ENCODE measurements at places on chromosomes 11 and 22. TPM values are rescaled to one million over a fixed set of nuclear protein-coding genes. Genes with fewer than 3 reads are reported as not detected.

GRCh38 chr11:102220728-102221467 lies 96.4 kb upstream of the BIRC3 start:
- DNase-seq: no peak

DNA sequence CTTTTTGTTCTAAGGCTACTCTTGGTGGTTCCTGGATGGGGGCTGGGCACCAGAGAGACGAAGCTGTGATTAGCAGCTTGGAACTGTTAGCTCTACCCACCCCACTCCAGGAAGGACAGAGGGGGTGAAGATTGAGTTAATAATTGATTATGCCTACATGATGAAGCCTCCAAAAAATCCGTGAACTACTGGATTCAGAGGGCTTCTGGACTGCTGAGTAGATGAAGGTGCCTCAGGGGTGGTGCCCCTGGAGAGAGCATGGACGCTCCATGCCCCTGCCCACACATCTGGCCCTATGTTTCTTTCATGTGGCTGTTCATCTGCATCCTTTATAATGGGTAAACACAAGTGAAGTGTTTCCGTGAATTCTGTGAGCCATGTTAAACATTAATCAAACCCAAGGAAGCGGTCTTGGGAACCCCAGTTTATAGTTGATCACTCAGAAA lies 47.3 kb upstream of the CYP2D6 start:
- DNase-seq: no peak

DNA sequence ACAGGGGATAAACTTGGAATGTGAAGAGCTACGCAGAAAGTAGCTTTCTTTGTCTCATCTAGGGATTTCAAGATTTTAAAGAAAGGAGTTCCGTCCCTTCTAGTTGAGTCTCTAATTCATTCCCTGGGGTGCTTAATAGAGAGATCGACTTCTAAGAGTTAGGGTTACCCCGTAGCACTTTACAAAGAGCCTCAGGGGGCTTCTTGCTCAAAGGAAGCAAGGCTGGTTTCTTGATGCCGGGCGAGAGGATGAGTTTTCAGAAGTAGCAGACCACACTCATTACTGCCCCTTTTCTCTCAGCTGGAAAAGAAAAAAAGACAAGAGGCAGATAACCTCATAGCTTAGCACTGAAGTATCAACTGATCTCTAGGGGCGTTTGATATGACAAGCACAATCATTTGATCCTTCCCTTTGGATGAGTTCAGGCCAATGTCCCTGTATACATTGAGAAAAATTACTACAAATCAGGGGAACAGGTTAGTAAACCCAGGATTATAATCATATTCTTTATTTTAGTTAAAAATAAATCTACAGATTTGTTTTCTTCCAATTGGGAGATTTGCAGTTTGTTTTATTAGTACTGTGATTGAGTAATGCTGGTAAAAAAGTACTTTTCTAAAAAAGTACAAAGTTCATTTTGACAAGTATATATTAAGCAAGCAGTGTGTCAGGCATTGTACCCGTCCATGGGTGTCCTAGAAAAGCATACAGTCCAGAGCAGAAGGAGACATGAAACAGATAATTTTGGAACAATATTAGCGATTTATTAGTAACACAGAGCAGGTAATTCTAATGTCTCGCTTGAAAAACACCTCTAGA lies 18.7 kb downstream of the ELMOD1 start:
- no peak for DNase-seq

Gene HORMAD2
- not detected for total RNA-seq

- DNase-seq: no peak
Measured at GRCh38 chr11:84642500-84642899, 984.6 kb downstream of the DLG2 start.

GRCh38 chr11:129731316-129731715 lies 84.3 kb upstream of the TMEM45B start:
- no peak for DNase-seq

DNA sequence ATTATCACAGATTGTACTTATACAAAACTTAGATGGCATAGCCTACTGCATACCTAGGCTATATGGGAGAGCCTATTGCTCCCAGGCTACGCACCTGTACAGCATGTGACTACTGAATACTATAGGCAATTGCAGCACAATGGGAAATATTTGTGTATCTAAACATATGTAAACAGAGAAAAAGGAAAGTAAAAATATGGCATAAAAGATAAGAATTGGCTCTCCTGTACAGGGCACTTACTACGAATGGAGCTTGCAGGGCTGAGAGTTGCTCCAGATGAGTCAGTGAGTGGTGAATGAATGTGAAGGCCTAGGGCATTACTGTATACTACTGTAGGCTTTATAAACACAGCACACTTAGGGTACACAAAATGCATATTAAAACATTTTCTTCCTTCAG lies 13.2 kb downstream of the APOL6 start:
- no peak for DNase-seq

GRCh38 chr11:131811383-131811782 lies 441.0 kb downstream of the NTM start:
- no peak for DNase-seq

DNA sequence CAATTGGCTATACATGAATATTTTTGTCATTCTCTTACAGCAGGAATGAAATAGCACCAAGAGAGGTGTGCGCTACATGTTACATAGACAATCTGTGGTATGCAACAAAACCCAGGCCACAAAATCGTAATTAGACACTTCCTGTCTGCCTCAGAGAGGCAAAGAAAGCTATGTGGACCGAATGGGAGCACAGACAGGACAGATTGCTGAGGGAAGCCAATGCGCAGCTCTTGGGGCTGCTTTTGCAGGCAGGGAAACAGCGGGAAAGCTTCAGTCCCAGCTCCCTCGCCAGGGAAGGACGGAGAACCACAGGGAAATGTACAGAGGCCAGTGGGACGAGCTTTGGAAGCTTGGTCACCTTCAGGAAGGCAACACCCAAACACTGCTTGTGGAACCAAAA lies 40.9 kb downstream of the SERPINH1 start:
- no peak for DNase-seq

DNA sequence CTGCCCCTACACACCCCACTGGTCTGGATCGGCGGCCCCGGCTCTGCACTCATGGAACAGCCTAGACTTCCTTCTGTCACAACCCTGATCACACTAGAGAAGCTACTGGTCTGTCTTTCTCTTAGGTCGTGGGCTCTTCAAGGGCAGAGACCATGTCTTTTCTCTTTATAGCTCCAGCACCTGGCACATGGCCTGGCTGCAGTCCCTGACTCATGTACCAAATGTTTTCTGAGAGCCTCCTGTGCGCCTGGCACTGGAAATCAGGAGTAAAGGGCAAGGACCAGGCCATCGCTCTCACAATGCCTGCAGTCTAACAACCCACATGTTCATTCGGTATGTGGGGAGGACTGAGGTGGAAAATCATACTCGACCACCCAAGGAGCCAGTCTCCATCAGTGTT lies 7.5 kb downstream of the ASCC2 start:
- DNase-seq: no peak

DNA sequence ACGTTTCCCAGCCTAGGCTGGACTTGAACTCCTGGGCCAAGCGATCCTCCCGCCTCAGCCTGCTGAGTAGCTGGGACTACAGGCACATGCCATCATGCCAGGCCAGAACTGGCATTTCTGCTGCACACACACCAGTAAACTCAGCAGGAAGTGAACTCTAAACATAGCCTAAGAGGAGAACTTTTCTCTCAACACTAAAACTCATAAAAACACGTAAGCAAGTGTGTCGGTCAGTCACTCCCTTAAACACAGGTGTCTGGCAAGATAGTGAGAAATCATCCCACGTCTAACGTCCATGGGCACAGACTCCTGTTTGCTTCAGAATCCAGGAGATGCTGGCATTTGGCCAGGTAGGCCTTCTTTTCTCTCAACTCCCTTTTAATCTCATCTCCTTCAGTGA lies 104.8 kb downstream of the RPL27A start:
- DNase-seq: no peak

DNA sequence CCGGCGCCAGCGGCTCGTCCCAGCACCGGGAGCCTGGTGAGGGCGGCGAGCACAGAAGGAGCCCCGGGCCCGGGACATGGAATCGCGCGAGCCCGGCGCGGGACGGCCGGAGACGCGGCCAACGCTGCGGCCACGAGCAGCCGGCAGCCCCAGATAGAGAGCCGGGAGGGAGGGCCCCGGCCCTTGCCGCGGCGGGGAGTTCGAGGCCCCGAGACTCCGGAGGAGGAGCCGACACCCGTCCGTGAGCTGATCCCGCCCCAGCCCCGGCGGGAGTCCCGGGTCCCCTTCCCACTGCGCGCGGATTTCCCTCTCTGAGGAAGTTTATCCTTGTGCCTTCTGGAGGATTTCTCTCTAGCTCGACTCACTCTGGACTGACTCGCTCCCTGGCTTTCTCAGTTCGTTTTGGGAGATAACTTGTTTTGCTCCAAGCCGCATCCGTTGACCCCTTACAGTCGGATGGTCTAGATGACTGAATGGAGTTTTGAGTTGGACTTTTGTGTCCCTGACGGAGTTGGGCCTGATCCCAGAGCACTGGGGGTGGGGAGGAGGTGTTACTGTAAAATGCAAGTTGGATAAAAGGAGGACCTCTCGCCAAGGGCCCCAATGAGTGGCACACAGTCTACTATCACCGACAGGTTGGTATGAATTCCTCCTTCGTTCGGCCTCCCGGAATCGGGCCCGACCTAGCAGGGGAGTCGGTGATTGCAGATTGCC lies 585 bp downstream of the ARHGEF12 start:
- DNase-seq: no peak

DNA sequence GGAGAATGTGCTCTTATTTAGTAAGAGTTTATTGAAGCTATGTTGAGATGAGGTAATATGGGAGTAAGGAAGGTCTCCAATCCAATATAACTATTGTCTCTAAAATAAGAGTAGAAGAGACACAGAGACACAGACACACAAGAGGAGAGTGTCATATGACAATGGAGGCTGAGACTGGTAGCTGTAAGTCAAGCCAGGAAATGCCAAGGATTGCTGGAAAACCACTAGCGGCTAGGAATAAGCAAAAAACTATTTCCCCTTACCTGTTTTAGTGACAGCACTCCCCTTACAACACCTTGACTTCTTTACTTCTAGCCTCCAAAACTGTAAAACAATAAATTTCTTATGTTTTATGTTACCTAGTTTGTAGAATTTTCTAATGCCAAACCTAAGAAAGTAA lies 1652.8 kb downstream of the LRRC4C start:
- DNase-seq: no peak

Gene MAPK8IP1
- total RNA-seq: 8.4 TPM

DNA sequence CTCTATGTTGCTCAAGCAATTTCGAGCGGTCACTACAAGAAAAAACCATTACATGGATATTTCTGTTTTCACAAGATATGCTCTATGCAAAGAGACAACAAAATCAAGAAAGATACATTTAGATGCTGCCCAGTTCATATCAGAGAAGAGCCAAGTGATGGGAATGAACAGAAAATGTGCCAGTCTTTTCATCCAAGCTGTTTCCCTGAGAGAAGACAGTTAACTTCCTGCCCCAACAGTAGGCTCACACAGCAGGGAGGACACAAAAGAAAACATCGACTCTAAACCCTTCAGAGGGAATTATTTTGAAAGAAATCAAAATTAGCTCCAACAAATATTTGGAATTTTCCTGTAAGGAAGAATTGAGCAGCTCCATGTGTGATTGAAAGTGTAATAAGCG lies 11.6 kb downstream of the JAML start:
- no peak for DNase-seq

DNA sequence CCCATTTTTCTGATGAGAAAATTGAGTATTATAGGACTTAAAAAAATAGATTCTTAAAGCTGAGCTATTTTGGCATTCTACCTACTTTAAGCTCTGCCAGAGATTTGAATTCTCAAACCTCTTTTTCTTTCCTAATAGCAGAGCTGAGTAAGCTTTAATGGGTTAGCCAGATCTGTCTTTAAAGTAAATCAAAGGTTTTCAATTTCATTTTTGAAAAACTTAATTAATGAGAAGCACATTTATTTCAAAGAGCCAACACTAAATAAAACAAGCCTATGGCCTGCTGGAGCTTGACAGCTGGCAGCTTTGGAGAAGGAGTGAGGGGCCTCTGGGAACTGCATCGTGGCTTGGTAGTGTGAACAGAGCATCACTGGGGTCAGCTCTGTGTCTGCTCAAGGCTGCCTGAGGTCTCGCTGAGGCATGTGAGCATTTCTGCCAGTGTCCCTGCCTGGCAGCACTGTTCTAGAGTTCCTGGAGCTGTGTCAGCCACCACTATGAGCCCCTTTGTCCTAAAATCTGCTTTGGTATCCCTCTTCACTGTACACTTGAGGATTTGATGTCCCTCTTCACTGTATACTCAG lies 50.4 kb upstream of the PRSS23 start:
- no peak for DNase-seq

GRCh38 chr22:42842658-42843370 lies 14.3 kb downstream of the ARFGAP3 start:
- no peak for DNase-seq

Gene RAB1B
- 36.3 TPM for total RNA-seq

Gene ART1
- not detected for total RNA-seq

Gene PATE4
- total RNA-seq: not detected

Gene NPTXR
- 3.7 TPM for total RNA-seq

- no peak for DNase-seq
Measured at GRCh38 chr11:9633679-9634078, 30.2 kb upstream of the SWAP70 start.
